ENCODE measurements at places on chromosomes 2 and 18.

DNA sequence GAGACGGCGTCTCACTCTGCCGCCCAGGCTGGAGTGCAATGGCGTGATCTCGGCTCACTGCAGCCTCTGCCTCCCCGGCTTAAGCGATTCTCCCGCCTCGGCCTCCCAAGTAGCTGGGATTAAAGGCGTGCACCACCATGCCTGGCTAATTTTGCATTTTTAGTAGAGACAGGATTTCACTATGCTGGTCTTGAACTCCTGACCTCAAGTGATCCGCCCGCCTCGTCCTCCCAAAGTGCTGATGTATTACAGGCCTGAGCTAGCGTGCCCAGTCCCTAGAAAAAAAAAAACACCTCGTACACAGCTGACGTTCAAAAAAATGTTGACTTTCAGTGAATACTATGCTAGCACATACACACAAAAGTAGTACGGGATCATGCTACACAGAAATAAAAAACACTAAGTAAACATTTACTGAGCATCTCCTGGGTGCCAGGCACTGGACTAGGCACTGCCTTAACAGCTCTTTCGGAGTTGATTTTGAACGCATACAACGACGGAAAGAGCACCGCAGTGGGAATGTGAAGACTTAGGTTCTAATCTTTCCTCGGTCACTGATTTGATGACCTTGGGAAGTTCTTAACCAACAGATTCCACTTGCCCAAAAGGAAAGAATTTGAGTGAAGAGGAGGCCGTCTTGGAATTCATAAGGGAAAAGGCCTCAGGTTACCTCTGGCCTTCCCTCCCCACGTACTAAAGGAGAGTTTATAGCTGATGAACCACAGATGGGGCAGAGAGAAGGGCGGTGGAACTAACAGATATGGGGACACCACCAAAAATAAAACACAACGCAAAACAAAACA is 1.1 kb downstream of the DNAJC27 start:
- no peak for DNase-seq

DNA sequence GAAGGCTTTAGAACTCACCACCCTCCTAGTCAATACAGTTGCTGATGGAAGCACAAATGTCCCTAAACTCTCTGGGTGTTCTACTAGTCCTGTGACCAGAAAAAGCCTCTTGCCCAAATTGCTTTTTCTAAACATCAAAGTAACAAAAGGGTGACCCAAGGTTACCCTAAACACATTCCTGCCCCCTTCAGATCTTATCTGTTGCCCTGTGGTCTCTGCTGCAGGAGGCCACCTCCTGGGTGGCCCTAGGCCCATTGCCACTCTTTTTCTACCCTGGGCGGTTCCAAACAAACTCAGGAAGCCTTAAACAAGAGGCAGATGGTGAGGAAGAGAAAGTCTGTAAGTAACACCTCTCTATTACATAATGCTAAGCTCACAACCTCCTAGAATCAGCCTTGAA is 3.3 kb downstream of the RNF152 start:
- no peak for DNase-seq

- DNase-seq: no peak
Measured at GRCh38 chr2:186533717-186534116, 47.7 kb downstream of the ZC3H15 start.

- DNase-seq: no peak
Measured at GRCh38 chr18:6558446-6559156, 143.9 kb upstream of the L3MBTL4 start.

GRCh38 chr2:10269711-10270610 is 32.7 kb upstream of the HPCAL1 start:
- no peak for DNase-seq

DNA sequence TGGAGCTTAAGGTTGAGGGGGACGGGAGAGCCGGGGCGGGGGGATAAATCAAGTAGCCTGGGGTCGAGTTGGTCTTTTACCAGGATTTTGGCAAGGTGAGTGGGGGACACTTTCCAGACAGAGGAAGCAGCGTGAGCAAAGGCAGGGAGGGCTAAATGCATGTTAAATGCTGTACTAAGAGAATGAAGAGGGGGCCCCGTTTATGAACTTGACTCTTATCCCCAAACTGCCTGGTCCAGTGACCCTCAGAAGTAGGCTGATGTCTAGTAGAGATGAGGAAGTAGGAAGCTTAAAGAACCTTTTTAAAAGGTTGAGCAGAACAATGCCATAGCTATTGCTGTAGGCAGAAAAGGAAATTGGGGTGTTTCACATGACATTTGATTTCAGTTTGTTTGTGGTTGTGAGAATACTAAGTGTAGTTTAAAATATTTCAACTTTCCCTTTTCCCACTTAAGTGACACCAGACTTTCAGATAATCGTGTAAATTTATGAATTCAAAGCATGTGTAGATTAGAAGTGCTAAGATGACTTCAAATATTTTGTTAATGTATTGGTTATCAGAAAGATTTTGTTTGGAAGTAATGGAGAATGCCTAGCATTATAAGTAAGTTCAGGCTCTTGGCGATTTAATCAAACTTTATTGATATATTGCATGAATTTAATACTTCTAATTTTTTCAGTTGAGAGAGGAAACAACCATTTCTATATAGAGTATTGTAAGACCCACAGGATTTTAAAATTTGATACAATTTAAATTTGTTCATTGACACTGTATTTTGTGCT is 1.8 kb downstream of the REL start:
- DNase-seq: no peak

DNA sequence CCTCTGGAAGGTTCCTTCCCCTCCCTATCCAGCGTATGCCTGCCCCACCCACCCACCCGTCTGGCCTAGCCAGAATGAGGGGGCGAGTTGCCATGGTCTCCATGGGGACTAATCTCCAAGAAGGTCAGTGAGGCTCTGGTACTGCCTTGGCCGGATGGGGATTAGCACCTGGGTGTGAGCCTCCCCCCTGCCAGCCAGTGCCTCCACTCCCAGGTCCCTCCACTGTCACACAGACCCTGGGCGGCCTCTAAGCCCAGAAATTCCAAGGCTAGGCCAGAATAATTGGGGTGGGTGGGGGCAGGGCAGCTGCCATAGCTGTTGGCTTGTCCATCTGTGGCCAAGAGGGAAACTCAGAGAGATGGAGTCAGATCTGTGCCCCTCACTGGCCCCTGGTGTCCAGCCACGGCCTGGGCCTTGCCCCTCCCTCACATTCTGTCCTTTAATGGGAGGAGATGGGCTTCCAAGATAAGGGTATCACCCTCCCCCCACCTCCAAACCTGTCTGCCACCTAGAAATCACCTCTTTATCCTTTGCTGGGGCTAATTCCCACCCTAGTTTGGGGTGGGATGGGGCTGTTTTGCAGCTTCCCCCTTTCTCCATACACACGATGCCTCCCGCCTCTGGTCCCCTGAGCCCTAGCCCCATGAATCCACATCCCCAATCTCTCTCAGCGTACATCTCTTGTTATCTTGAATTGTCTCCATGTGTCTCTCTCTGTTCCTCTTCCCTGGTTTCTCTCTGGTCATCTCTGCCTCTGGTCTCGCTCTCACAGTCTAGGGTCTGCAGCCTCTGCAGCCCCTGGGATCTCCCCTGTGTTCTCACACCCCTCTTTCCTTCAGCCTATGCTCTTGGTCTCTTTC is 6.0 kb upstream of the CRYBA2 start:
- no peak for DNase-seq

- no peak for DNase-seq
Measured at GRCh38 chr2:96163415-96163767, 18.2 kb upstream of the DUSP2 start.

DNA sequence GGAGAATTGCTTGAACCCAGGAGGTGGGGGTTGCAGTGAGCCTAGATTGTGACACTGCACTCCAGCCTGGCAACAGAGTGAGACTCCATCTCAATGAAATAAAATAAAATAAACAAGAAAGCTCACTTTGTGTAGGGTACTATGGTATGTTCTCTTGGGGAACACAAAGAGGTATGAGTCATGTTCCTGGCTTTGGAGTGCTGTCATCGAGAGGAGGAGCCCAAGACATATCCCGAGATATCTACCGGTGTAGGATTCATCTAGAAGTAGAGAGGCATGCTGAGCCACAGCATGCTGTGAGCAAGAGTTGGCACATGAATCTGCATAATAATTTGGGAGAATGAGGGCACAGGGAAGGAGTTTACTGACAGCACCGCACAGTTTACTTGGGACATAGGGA is 244.9 kb upstream of the EPHA4 start:
- DNase-seq: no peak

GRCh38 chr2:119223521-119224390 is at the start of gene STEAP3:
STEAP3 (plus strand) TSS chr2:119223834; CDS start chr2:119231013, 7,179 bp downstream.
- DNase-seq: no peak

- DNase-seq: no peak
Measured at GRCh38 chr18:65755616-65756015, 4.8 kb downstream of the CDH7 start.

GRCh38 chr2:72157871-72158771 is 10.5 kb upstream of the CYP26B1 start:
- DNase-seq: no peak

DNA sequence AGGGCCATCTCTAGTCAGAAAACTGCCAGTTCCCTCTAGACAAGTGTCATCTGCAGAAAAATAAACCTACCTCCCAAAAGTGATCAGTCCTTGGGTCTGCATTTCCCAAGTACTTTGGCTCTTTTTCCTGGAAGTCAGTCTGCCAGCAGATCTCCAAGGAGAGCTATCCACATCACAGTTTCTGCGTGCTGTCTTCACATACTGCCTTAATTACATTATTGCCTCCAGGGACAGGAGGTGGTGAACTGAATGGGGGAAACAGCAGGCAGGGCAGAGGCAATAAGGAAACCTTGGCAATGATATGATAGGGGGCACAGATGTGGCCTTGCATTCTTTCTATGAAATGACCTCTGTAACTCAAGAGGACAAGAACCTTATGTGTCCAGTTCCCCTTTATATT is 105.9 kb upstream of the SIX2 start:
- DNase-seq: no peak

DNA sequence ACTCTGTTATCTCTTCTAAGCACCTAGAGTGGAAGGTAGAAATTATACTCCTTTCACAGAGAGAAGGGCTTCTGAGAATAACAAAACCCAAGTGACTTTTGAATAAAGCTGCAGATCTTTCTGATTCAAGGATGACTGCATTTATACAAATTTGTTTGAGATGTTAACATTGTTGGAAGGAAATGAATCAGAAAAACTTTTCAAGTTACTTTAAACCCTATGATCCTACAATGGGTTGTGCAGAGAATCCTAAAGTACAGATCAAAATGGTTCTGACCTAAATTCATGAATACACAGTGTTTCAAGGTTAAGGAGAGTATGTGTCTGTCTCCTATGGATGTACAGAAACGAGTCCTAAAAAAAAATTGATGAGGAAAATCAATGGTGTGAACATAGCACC is 1.8 kb downstream of the RFTN2 start:
- no peak for DNase-seq

DNA sequence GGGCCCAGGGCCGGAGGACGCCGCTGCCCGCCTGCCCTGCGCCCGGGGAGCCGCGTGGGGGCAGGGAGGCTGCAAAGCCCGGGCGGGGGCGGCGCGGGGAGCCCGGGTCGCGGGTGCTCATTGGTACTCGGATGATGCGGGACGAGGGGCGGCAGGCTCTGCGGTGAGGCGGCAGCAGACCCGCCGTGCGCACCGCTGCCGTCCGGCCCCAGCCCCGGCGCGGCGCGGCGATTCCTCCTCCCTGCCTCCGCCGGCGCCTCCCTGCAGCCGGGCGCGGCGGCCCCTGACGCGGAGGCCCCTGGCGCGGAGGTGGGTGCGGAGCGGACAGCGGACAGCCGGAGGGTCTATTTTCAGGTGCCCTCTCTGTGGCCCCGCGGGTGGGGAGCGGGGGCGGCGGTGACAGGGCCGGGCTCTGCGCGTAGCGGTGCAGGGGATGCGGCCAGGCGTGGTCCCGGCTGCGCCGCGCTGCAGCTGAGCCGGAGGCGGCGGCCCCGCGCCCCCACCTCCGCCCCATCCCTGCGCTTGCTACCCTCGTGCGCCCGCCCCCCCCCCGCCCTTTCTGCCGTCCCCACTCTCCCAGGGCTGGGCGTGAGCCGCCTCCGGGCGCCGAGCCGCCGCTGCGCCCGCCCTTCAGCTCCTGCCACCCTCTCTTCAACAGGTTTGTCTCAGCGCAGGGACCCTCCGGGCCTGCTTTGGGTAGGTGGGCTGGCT is 640 bp downstream of the SPTBN1 start:
- DNase-seq: peak; percentile 49

DNA sequence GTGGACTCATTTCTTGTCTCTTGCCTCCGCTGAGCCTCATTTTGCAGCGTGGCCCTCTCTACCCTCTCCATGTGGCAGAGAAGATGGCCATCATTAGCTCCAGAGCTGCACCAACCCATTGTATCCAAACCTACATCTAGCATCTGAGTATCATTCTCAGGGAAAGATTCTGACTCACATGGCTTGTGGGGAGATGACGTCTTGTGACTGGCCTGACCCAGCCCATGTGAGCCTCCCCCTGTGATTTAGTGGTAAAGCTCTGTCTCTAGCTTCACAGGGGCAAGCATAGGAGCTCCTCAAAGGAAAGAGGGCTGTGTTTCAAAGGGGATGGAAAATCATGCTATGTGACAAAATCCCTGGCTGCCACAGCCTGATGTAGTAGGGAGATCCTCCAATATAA is 87.4 kb upstream of the RBMS1 start:
- DNase-seq: no peak

DNA sequence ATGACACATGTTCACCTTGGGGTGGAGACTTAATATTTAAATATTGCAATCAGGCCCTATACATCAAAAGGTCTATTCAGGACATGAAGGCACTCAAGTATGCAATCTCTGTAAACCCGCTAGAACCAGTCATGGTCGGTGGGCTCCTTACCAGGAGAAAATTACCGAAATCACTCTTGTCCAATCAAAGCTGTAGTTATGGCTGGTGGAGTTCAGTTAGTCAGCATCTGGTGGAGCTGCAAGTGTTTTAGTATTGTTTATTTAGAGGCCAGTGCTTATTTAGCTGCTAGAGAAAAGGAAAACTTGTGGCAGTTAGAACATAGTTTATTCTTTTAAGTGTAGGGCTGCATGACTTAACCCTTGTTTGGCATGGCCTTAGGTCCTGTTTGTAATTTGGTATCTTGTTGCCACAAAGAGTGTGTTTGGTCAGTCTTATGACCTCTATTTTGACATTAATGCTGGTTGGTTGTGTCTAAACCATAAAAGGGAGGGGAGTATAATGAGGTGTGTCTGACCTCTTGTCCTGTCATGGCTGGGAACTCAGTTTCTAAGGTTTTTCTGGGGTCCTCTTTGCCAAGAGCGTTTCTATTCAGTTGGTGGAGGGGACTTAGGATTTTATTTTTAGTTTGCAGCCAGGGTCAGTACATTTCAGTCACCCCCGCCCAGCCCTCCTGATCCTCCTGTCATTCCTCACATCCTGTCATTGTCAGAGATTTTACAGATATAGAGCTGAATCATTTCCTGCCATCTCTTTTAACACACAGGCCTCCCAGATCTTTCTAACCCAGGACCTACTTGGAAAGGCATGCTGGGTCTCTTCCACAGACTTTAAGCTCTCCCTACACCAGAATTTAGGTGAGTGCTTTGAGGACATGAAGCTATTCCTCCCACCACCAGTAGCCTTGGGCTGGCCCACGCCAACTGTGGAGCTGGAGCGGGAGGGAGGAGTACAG is 108.1 kb downstream of the XRCC5 start:
- DNase-seq: no peak

DNA sequence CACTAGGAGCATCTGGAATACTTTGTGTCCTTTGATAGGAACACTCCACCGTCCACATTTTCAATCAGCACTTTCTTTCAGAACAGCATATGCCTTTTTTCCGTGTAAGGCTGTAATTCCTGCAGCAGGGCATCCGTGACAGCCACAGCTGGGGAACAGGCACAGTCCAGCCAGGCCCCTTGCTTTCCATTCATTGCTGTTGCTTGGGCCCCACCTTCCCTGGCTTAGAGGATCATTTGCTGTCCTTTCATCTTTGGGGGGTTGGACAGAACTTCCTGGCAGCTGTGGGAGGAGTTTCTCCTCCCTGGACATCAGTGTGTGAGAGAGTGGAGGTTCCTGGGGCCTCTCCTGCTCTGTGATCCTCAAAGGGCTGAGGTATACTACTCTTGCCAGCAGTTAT is 49.7 kb upstream of the ITM2C start:
- no peak for DNase-seq
